ENCODE measurements at places on chromosomes 2 and 18.

GRCh38 chr2:69994166-69994565 lies 32.7 kb upstream of the ASPRV1 start:
- DNase-seq = no peak

- DNase-seq = peak; percentile 33
These were observed 78.4 kb downstream of the DPP4 start for GRCh38 chr2:161995553-161996016.

- DNase-seq = no peak
These were observed 186.7 kb downstream of the PARD3B start for GRCh38 chr2:204732019-204732418.

GRCh38 chr2:44533508-44533907 lies 171.8 kb downstream of the CAMKMT start:
- no peak for DNase-seq

GRCh38 chr18:51643483-51643882 lies 446.0 kb upstream of the MEX3C start:
- DNase-seq = no peak

- DNase-seq = no peak
These were observed 186.6 kb downstream of the C1D start for GRCh38 chr2:67876176-67876575.

- no peak for DNase-seq
These were observed 2.3 kb upstream of the ONECUT2 start for GRCh38 chr18:57432751-57433400.

DNA sequence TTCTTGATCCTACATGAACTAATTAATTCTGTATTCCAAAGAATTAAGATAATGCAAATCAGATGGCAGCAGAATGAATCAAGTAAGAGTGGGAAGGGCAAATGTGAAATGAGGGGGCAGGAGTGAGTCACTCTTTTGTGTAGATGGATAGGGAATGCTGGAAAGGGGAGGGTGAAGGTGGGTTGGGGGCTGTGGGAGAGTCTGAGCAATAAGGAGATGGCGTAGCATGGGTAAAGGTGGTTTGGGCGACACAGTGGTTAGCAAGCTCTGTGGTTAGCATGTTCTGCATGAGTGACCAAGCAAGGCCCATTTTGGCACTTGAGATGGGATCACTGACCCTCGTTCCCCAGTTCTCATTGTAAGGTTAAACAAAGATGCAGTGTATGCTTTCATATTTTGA lies 20.4 kb downstream of the GPD2 start:
- DNase-seq = no peak

GRCh38 chr2:19484736-19485135 lies 126.3 kb upstream of the OSR1 start:
- no peak for DNase-seq

- no peak for DNase-seq
These were observed 119.3 kb upstream of the NDUFV2 start for GRCh38 chr18:8983195-8983594.

- DNase-seq = no peak
These were observed 110.9 kb upstream of the EPC2 start for GRCh38 chr2:148533685-148534084.

GRCh38 chr18:13371689-13372418 lies 153.3 kb downstream of the LDLRAD4 start:
- no peak for DNase-seq
